Epithelial cell of proximal tubule (primary cell): ENCODE measurements at places on chromosomes 6 and 20. TPM values are rescaled to one million over a fixed set of nuclear protein-coding genes. Genes with fewer than 3 reads are reported as not detected.

Gene CGA
- not detected in 2 replicates for total RNA-seq

Gene KIF13A
- 12.5 and 15.5 TPM in 2 replicates for total RNA-seq

Gene PRR18
- total RNA-seq: 0.94 TPM in 1 of 2 replicates, not detected in the other

Gene MAFB
- 0.12 TPM in 1 of 2 replicates, not detected in the other for total RNA-seq

Gene LPA
- total RNA-seq: not detected in 2 replicates

Gene CRISP2
- 0.06 TPM in 1 of 2 replicates, not detected in the other for total RNA-seq
